ENCODE measurements at places on chromosomes 2 and 18. TPM values are rescaled to one million over a fixed set of nuclear protein-coding genes. Genes with fewer than 3 reads are reported as not detected.

DNA sequence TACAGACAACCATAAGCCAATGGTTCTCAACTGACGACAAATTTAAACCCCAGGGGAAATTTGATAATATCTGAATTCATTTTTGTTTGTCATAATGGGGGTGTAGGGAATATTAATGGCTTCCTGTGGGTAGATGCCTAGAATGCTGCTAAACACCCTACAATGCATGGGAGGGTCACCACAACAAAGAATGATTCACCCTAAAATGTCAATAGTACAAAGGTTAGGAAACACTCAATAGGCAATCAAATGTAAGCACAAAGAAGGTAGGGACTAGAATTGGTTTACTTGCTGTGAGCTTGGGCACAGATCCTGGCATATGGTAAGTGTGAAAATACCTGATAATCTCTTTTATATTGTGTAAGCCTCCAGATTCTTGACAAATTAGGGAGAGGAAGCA lies 20.1 kb upstream of the FANCL start:
- no peak for DNase-seq

DNA sequence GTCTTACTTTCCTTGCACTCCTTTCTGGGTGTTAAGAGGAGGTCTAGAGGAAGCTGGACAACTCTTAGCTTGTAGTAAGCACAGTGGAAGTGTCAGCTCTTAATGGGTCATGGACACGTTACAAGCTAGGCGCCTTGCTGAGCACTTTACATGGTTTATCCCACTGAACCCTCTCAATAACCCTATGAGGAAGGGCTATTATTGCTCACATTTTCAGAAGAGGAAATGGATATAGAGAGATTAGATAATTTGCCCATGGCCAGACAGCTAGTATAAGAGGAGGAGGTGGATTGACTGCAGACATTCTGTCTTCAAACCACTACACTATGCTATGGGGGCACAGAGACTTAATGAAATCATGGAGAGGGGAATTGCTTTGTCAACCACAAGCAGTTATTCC lies 8.3 kb upstream of the IL1RN start:
- DNase-seq: no peak

CYTIP gene
- not detected for polyA plus RNA-seq

DNA sequence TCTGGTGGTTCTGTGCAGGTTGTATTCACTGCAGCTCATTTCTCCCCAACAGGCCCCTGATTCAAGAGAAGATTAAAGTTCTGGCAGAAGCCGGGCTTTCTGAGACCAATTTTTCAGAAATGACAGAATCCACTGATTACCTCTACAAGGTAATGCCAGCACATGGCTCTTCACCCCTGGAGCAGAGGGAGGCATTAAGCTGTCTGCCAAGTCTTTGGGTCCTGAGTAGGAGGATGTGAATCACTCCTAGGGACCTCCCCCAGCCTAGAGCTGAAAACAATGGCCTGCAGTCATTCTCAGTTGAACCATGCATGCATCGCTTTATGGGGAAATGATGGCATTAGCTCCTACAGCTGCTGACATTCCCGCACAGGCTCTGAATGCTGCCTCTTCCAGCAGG lies 20.5 kb upstream of the RPL37A start:
- peak; percentile 90 for DNase-seq

- DNase-seq: no peak
Observed at GRCh38 chr18:48889115-48889941, 61.4 kb downstream of the SMAD7 start.

ERBB4 gene
- not detected for polyA plus RNA-seq

POTEI gene
- polyA plus RNA-seq: not detected

DNA sequence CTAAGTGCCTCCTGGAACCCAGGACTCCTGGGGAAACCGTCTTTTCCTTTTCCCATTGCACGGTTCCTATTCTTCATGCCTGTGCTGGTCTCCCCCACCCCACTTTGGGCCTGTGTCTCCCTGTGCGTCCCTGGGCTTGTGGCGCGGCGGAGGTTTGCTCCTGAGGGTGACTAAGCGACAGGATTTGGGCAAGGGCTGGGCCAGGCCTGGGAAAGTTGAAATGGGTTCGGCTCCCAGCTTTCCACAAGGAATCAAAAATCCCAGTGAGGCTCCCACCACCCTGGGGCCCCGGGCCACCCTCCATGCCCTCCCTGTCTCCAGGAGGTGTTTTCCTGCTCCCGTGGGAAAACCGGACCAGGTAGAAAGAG lies 197.6 kb downstream of the NDUFA10 start:
- DNase-seq: no peak

GRCh38 chr18:12362473-12363174 lies 14.4 kb downstream of the AFG3L2 start:
- no peak for DNase-seq

DNA sequence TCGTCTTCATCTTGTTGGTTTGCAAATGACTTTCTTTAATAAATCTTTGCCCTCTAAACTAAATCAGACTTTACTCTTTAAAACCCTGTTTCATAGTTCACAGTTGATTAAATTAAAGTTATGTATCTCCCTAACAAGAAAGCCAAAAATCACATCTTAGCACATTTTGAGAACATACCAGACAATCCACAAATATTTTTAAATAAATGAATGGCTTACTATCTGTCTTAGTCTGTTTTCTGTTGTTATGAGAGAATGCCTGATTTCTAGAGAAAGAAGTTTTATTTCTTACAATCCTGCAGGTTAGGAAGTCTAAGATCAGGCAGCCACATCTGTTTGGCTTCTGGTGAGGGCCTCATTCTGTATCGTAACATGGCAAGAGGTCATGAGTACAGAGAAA lies 1090.2 kb upstream of the PIK3C3 start:
- DNase-seq: no peak

PPP1R1C gene
- polyA plus RNA-seq: 9.2 TPM

DNA sequence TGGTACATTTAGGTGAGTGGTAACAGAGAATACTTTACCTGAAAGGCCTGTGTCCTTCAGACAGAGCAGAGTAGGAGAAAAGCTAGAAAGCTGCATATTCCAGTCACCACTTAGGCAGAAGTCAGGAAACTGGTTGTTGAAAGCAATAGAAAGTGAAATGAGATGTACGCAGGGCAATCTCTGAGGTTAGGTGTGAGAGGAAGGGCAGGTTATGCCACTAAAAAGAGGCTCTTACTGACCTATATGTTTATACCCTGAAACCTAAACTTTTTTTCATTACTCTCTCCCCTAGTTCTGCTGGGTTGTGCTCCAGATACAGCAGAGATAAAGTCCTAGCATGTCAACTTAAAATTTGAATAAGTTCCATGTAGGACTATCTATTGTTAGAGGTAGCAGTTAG lies 93.5 kb downstream of the COX7A2L start:
- DNase-seq: no peak

- DNase-seq: no peak
Observed at GRCh38 chr18:74489676-74490075, 6.5 kb upstream of the CNDP2 start.

DNA sequence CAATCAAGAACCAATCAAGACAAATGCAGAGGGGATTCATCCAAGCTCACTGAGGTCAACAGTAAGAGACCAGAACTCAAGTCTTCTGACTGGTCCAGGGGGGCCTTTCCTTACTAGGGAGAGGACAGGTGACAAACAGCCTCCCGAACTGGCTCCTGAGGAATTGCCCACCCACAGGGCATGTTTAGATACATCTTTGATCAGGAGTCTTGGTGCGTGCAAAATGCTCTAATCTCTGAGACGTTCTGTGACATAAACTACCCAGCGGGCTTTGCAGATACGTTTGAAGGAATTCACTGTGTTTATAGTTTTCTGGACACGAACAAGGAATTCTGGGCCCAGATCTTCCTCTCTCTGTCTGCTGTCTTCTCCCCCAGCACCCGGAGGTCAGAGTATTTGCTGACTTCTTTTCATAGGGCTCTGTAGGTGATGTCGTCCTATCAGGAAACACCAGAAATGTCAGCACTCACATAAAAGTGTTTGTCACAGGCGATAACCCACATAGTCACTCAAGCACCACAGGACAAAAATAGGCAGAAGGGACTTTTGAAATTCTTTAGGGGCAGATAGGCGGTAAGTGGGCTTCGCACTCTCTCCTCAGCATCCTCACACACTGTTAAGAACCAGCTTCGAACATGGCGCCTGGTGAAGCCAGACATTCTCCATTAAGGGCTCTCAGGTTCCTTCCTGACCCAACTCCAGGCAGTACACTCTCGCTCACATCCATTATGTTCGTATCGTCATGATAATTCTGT lies 349.0 kb downstream of the CYRIA start:
- no peak for DNase-seq

DNA sequence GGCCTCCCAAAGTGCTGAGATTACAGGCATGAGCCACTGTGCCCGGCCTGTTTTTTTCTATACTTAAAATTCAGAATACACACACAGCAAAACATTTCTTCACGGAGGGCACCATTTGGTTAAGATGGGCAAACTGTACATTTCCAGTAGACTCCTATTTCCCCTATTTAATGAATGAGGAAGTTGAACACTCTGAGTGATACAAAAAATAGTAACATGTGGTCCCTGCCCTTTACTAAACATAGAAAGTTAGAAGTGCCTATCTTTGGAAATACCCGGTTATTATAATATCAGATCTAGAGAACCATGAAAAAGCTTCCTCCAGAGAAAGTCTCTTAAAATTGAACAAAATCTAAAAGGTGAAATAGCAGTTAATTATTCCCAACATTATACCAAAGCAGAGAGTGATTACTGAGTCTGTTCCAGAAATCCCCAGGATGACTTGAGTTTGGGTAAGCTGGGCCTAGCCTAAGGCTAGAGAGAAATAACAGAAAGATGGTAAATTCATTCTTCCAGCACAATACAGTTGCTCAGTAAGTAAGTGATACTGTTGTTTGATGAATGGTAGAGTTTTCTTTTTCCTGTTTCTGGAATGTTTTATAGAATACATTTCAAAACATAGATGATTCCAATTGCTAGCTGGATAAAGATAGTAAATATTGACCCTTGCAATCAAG lies 23.3 kb upstream of the RMC1 start:
- DNase-seq: no peak

CEBPZOS gene
- 27.5 TPM for polyA plus RNA-seq

ANKRD62 gene
- not detected for polyA plus RNA-seq

- DNase-seq: no peak
Observed at GRCh38 chr18:2325933-2326332, 245.4 kb downstream of the METTL4 start.

DNA sequence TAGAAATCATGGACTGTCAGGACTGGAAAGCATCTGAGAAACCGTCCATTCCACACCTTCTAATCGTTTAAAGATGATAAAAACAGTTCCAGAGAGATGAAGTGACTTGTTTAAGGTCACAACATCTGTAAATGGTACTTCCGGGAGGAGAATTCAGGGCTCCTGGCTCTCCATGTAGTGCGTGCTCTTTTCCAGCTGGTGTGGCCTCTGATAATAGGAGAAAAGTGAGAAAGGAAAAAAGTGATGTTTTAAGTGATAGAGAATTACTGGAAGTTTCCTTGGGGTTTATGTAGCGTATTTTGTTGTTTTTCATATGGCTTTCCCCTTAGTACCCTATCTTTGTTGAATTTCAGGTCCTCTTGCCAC lies 663 bp downstream of the C2orf49 start:
- no peak for DNase-seq

DNA sequence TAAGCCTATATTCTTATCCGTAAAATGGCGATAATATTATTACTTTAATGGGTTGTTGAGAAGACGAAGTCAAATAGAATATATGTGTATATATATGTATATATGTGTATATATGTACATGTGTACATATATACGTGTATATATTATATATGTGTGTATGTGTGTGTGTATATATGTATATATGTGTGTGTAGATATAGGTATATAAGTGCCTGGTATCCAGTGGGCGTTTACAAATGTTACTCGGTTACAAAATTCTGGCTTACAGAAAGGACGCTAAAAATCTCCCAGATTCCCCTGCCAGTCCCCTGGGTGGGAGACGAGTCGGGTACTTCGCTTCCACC lies 295 bp upstream of the MTX2 start:
- DNase-seq: no peak

All from foreskin keratinocyte (primary cell).